Foreskin keratinocyte (primary cell): ENCODE measurements at places on chromosomes 12 and 14.

DNA sequence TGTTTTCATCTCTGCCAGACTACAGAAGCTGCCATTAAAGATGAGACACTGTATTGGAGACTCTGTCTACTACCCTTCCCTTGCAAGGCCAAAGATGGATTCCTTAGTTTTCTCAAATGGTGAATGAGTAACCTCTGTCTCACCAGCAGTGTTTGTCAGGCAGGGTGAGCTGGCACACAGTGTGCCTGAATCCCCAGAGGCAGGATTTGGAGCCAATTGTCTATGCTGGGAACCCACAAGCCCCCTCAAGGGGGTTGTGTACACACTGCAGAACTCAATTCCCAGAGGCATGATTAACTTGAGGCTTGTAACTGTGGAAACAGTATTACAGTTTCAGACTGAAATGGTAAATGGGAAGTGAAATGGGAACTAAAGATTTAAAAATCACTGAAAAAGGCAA is 136.8 kb upstream of the PTPRB start:
- DNase-seq: peak; percentile 23

DNA sequence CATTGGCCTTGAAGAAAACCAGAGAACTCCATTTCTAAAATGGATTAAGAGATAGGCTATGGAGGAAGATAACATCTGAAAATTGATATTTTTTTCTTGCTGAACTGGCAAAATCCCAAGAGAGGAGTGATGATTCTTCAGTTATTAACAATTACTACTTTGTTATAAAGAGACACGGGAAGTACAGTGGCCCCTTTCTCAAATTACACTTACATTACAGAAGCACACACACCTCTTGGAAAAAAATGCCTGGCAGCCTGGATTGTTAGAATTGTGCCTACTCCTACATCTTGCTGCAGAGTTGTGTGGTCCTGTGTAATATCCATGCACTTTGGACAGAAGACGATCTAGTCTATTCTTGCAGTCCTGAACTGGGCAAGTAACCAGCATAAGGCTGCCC is 71.7 kb downstream of the TGFB3 start:
- no peak for DNase-seq

GRCh38 chr14:75299059-75299458 is 20.4 kb downstream of the FOS start:
- peak; percentile 62 for DNase-seq

DNA sequence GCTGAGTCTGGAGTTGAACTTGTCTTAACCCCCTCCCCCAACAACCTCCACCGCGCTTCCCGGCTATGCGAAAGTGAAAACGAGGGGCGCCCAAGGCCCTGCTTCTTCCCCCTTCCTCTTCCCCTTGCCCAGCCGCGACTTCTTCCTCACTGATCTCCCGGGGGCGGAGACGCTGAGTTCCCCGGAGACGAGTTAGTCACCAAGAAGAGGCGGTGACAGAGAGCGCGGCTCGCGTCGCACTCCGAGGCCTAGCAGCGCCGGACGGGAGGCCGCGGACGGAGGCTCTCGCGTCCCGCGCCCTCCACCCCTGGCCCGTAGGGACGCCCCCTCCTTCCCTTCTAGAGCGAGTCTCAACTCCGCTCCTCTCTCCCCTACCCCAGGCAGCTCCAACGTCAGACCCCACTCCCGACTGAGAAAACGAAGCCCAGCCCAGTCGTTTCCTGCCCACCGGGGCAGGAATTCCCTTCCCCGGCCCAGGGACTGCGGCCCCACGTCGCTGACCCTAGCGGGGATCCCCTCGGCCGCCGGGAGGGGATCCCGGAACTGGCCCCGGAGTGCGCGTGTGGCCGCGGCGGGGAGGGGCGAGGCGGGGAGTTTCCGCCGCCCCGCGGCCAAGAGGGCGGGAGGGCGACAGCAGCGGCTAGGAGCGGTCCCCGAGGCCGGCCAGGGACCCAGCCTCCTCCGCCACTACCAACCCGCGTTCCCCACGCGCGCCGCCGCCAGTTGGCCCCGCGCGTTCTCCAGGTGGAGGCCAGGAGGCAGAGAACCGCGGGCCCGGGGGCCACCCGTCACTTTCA is 1.4 kb downstream of the BAZ1A start:
- no peak for DNase-seq

- DNase-seq: peak; percentile 7
Measured at GRCh38 chr14:95106971-95107370, 50.4 kb downstream of the DICER1 start.

GRCh38 chr14:75513911-75514672 is 8.2 kb upstream of the BATF start:
- no peak for DNase-seq

DNA sequence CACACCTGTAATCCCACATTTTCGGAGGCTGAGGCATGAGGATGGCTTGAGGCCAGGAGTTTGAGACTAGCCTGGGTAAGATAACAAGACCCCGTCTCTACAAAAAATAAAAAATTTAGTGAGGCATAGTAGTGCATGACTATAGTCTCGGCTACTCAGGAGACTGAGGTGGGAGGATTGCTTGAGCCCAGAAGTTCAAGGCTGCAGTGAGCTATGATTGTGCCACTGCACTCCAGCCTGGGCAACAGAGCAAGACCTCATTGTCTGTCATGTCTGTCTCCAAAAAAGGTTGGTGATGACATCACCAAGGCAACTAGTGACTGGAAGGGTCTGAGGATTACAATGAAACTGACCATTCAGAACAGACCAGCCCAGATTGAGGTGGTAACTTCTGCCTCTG is 83.5 kb upstream of the COCH start:
- DNase-seq: no peak

DNA sequence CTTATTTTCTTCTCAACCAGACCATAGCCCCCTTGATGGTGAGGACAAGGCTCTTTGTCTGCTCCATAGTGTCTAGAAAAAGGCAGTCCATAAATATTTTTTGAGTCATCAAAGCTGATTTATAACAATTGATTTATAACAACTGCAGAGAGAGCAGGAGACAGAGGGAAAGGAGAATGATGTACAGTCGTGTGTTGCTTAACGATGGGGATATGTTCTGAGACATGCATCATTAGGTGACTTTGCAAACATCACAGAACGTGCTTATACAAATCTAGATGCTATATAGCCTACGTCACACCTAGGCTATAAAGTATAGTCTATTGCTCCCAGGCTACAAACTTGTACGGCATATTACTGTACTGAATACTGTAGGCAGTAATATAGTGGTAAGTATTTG is 143.3 kb downstream of the NTF3 start:
- no peak for DNase-seq

- DNase-seq: no peak
Measured at GRCh38 chr14:36258241-36258640, 62.2 kb downstream of the MBIP start.

- DNase-seq: no peak
Measured at GRCh38 chr12:72236071-72236705, 36.0 kb upstream of the TRHDE start.

DNA sequence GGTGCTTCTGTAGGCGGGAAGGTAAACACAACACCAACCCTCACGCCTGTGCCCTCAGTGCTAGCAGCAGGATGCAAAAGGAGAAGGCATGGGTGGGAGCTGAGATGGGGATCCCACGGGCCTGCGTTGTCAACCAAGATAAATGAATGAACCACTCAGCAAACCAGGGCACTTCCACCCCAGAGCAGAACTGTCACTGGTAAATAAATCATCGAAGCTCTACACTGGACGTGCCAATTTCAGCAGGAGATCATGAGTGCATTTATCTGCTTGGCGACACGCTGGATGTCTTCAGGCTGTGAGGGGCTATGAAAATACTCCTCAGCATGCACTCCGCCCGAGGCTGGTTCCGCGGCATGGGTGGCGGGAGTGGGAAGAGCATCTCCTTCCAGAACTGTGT is 33.2 kb downstream of the HSPB8 start:
- no peak for DNase-seq

DNA sequence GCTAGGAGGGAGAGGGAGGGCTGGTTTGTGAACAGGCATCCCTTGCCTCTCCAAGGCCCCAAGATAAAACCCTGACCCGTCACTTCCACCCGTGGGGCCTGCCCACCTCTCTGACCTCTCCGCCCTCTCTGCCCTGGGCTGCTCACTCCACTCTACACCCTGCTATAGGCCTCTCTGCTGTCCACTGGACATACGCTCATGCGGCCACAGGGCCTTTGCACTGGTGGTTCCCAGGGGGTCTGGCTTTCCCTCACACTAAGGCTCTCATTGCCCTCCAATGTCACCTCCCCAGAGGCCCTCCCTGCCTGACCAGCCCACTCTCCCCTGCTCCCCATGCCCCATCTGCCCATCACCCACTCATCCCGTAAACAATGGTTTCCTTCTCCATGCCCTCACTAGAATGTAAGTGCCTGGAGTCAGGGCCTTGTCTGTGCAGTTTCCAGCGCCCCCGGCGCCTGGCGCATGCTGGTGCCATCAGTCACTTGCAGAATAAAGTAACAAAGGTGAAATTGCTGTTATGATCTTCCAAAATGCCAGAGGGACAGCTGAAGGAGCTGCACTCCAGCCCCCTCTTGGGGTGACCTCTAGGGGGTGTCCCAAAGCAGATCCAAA is 73.6 kb downstream of the RFLNA start:
- no peak for DNase-seq

- DNase-seq: no peak
Measured at GRCh38 chr12:30953951-30954751, 27.6 kb downstream of the TSPAN11 start.

DNA sequence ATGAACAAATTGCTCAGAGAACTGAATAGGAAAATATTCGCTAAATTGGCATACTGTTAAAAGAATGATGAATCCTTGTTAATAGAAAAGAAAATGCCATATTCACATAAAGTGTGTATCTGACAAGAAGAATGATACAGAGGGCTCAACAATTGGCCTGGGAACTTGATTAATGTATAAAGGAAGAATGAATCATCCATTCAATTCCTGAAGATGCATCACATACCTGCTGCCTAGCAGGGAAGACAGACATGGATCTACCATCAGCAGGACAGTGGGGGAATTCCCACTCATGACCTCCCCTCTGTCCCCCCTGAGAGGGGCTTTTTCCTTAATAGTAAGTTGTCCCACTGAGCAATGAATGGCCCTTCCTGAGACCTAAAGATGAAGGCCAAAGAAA is 13.5 kb downstream of the PTPN21 start:
- peak; percentile 41 for DNase-seq

DNA sequence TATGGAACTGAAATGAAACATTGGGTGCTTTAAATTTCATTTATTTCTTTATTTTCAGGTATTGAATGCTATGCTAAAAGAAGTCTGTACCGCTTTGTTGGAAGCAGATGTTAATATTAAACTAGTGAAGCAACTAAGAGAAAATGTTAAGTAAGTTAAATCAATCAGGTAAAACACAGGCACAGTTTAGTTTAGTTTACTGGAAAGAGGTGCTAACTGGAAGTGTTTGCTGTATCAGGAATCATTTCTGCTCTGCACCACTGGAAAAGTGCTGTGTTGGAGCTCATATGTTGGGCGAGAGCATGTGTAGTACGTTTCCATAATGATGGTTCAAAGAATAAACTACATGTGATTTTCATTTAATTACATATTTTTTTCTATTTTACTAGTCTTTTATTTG is 16.7 kb downstream of the SRP54 start:
- DNase-seq: no peak

GRCh38 chr14:60722107-60722356 is 2.1 kb downstream of the SIX4 start:
- DNase-seq: peak; percentile 44

DNA sequence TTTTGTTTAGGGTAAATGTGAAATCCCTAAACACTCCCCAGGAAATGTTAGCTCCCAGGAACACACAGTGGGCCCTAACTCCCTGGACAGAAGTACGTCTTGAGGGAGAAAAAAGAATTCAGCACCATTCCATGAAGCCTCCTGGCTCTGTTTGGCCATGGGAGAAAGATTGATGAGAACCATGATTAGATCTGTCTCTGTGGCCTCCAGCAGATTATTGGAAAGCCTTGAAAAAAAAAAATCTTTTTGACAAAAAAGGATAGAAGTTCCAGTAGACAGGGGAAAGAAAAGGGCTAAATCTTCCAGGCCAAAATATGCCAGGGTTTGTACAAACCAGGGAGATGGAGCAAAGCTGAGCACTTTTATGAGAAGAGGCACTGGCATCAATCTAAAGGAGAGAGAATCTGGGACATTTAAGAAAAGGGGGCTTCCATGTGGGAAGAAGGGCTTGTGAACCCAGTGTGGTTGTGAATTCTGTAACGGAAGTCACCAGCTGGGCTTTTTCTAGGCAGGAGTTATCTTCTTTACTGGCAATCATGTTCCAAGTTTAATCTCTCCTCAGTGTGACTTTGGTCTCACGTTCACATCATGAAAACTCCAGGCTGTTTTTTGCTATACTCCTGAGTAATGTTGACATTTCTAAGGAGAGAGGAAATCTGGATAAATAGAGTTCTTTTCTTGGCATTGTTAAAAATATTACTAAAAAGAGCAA is 426.7 kb downstream of the RAD51B start:
- DNase-seq: no peak

DNA sequence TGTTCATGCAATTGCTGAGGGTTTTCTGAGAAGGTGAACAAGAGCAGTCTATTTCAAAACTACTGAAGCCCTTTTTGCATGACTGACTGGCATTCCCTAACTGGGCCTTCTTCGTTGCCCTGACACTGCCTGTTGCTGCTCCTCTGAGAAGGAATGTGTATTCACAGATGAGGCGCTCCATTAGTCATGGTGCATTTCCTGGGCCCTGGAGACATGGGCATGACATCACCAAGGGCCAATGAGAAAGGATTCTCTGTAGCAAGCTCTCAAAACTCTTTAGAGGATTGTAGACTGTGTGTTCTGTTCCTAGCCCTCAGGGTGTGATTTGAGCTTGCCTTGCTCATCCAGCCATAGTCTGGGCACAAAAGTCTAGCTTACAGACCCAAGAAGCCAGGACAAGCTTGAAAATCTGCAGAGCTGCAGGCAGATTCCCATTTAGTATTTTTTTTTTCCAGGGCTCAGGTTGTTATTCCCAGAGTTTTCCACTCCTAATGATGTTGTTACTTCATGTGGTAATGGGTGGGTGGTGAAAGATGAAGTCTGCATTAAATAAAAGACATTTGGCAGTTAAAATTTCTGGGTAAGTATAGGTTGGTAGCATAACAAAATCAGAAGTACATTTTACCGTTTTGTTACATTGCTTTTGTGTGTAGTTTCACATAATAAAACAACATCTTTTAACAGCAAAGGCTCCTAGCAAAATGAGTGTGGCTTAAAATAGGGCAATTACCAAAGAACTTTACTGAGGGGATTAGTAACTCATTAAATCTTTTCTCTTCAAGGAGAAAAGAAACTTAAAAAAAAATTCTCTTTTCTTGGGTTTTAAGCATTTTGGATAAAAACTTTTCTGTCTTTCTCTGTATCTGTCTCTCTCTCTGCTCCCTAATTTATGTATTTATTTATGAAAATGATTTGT is 318.4 kb downstream of the RAD51B start:
- DNase-seq: peak; percentile 100

GRCh38 chr14:24607635-24608514 is 1.6 kb downstream of the GZMH start:
- no peak for DNase-seq

DNA sequence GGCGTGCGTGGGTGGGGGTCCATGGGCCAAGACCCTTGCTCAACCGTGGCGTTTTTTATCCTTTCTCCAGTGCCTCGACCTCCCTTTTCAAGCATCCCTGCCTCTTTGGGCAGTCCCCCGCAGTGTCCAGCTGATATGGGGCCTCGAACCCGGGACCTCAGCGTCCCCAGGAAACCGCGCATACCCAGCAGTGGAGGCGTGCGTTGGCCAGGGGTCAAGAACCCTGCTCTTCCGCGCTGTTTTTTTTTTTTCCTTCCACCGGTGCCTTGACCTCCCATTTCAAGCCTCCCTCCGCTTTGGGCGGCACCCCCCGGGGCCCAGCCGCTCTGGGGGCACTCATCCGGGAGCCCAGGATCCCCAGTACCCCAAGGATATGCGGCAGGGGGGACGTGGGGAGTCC is 325.8 kb downstream of the ALG10 start:
- no peak for DNase-seq
